ENCODE measurements at places on chromosomes 12 and 14.

DNA sequence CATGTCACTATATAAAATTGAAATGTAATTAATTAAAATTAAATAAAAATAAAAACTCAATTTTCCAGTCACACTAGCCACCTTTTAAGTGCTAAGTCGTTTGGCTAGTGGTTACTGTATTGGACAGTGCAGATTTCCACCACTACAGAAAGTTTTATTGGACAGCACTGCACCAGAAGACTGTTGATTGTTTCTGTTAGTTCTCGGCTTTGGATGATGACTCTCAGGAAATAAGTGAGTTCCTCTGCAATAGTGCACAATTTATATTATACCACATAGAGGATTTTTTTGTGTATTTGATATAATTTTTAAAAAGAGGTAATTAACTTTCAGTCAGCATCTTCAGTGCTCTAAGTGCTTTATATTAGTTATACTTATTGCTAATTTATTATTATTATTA is 52.7 kb downstream of the FAR2 start:
- no peak for DNase-seq

GRCh38 chr12:50401500-50402081 is 906 bp downstream of the LARP4 start:
- DNase-seq: peak; percentile 59

- no peak for DNase-seq
These were observed 173.5 kb upstream of the SFSWAP start for GRCh38 chr12:131537267-131537958.

GRCh38 chr12:6570264-6570887 is 2.3 kb upstream of the NOP2 start:
- DNase-seq: peak; percentile 55

GRCh38 chr14:59103396-59103795 is 85.1 kb upstream of the DAAM1 start:
- DNase-seq: no peak

- peak; percentile 38 for DNase-seq
These were observed 488.0 kb upstream of the STXBP6 start for GRCh38 chr14:25537846-25538455.

- peak; percentile 29 for DNase-seq
These were observed 11.8 kb upstream of the OR6S1 start for GRCh38 chr14:20652996-20653975.

- no peak for DNase-seq
These were observed 146.8 kb upstream of the RASSF8 start for GRCh38 chr12:25811656-25812126.

- DNase-seq: peak; percentile 44
These were observed 14.9 kb upstream of the MCRS1 start for GRCh38 chr12:49582850-49583249.

Measured in tongue (tissue), 3 donors.